ENCODE measurements at places on chromosomes 3 and 15. TPM values are rescaled to one million over a fixed set of nuclear protein-coding genes. Genes with fewer than 3 reads are reported as not detected.

GNAT1 gene
- total RNA-seq: not detected

LDHAL6B gene
- not detected for total RNA-seq

LRTM1 gene
- total RNA-seq: not detected

SEMA6D gene
- total RNA-seq: 10.0 TPM

SUSD5 gene
- 0.93 TPM for total RNA-seq

C3orf20 gene
- 0.07 TPM for total RNA-seq

REC114 gene
- total RNA-seq: not detected

ITIH1 gene
- total RNA-seq: not detected

SLC35A5 gene
- 67.6 TPM for total RNA-seq

ROPN1 gene
- total RNA-seq: not detected

CYP19A1 gene
- total RNA-seq: not detected

PAQR9 gene
- not detected for total RNA-seq

GP5 gene
- 0.14 TPM for total RNA-seq

GCNT3 gene
- not detected for total RNA-seq

CCRL2 gene
- total RNA-seq: 14.6 TPM

KLHL40 gene
- under 0.01 TPM for total RNA-seq

MKRN3 gene
- 0.79 TPM for total RNA-seq

DAZL gene
- not detected for total RNA-seq

KCNMB2 gene
- total RNA-seq: not detected

SYNM gene
- total RNA-seq: 5.7 TPM

ZNF662 gene
- total RNA-seq: 2.4 TPM

Measured in thoracic aorta endothelial cell (primary cell).